Activated T-helper 1 cell treated with anti-CD3 and anti-CD28 coated beads, Interleukin-12 subunit alpha, Interleukin-12 subunit beta, Interleukin-2, Interleukin-4 antibody, amounts not matched to agents 30 ng/mL and 10 ng/mL and 1 ng/mL, durations not matched to agents 14 hours and 24 hours and 36 hours (primary cell): ENCODE measurements at places on chromosomes 13 and 19. TPM values are rescaled to one million over a fixed set of nuclear protein-coding genes. Genes with fewer than 3 reads are reported as not detected.

GRCh38 chr19:33394006-33394722, 20.7 kb downstream of the CEBPG start:
- no peak overlapping the region for H3K27ac ChIP-seq
- H3K27me3 ChIP-seq, result no peaks in the 10 kb centered on the region
- DNase-seq, result no peak
- no peak overlapping the region for H3K4me3 ChIP-seq
- no peaks in the 10 kb centered on the region for H3K36me3 ChIP-seq
- no peaks in the 10 kb centered on the region for H3K4me1 ChIP-seq

SCN1B gene
- 1.1 and 1.2 TPM in 2 replicates for total RNA-seq

PSG2 gene
- not detected in 2 replicates for total RNA-seq

ZNF835 gene
- total RNA-seq, result not detected in 2 replicates

GRCh38 chr13:49097374-49097773, 121.7 kb downstream of the FNDC3A start:
- peaks cover 9% of the 10 kb centered on the region for H3K36me3 ChIP-seq
- no peak overlapping the region for H3K27ac ChIP-seq
- no peak overlapping the region for H3K4me3 ChIP-seq
- H3K27me3 ChIP-seq, result no peaks in the 10 kb centered on the region
- H3K4me1 ChIP-seq, result peaks cover 18% of the 10 kb centered on the region

GRCh38 chr19:37893845-37894575, 12.4 kb downstream of the WDR87 start:
- H3K36me3 ChIP-seq, result no peaks in the 10 kb centered on the region
- H3K4me3 ChIP-seq, result no peak overlapping the region
- no peaks in the 10 kb centered on the region for H3K27me3 ChIP-seq
- H3K27ac ChIP-seq, result no peak overlapping the region
- no peak for DNase-seq

CELF5 gene
- total RNA-seq, result 0.08 and 0.12 TPM in 2 replicates

GRCh38 chr19:41843371-41843770, 1.1 kb downstream of the LYPD4 start:
- no peak overlapping the region for H3K4me3 ChIP-seq
- peaks cover 10% of the 10 kb centered on the region for H3K27me3 ChIP-seq
- DNase-seq, result no peak
- H3K27ac ChIP-seq, result no peak overlapping the region
- H3K4me1 ChIP-seq, result no peaks in the 10 kb centered on the region

GRCh38 chr19:3830621-3831589, 37.9 kb downstream of the ZFR2 start:
- no peak overlapping the region for H3K27ac ChIP-seq
- no peaks in the 10 kb centered on the region for H3K4me1 ChIP-seq
- H3K36me3 ChIP-seq, result no peaks in the 10 kb centered on the region
- H3K27me3 ChIP-seq, result no peaks in the 10 kb centered on the region
- no peak overlapping the region for H3K4me3 ChIP-seq
- no peak for DNase-seq

OR7A10 gene
- total RNA-seq, result not detected in 2 replicates

MIDN gene
- 87.6 and 91.6 TPM in 2 replicates for total RNA-seq

DNA sequence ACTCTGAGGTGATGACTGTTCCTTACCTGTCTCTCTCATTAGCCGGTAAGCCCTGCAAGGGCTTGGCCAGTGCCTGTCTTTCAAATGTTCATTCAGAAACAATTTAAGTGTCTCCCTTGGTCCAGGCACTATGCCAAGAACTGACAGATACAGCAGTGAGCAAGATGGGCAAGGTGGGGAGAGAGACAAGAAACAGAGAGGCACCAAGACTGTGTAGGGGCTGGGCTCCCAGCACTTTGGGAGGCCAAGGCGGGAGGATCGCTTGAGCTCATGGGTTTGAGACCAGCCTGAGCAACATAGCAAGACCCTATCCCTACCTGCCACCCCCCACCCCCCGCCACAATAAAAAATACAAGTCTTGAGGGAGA, 1.3 kb upstream of the CCNE1 start:
- peak overlapping the region; percentile 86 for H3K4me3 ChIP-seq
- peak overlapping the region; percentile 92 for H3K27ac ChIP-seq
- no peaks in the 10 kb centered on the region for H3K27me3 ChIP-seq
- no peak for DNase-seq
- peaks cover 36% of the 10 kb centered on the region for H3K4me1 ChIP-seq
- peaks cover 24% of the 10 kb centered on the region for H3K36me3 ChIP-seq

DNA sequence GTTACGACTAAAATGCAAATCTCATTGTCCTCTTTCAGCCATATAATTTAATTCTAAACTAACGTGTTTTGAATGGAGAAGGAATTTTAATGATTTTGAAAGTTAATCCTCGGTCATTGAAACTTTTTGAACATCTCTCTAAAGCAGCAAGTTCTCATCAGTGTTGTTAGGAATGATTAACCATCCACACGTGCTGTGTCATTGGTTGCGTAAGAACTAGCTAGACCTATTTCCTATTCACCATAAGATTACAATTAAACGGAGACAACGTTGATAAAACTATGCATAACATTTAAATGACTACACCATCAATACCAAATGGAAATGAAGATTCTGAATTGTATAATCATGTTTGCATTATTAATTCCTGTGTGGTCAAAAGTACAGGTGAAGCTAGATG, 155.6 kb upstream of the IRS2 start:
- H3K27me3 ChIP-seq, result no peaks in the 10 kb centered on the region
- no peaks in the 10 kb centered on the region for H3K4me1 ChIP-seq
- no peak overlapping the region for H3K4me3 ChIP-seq
- DNase-seq, result no peak

GRIN2D gene
- total RNA-seq, result 0.16 and 0.17 TPM in 2 replicates

DNA sequence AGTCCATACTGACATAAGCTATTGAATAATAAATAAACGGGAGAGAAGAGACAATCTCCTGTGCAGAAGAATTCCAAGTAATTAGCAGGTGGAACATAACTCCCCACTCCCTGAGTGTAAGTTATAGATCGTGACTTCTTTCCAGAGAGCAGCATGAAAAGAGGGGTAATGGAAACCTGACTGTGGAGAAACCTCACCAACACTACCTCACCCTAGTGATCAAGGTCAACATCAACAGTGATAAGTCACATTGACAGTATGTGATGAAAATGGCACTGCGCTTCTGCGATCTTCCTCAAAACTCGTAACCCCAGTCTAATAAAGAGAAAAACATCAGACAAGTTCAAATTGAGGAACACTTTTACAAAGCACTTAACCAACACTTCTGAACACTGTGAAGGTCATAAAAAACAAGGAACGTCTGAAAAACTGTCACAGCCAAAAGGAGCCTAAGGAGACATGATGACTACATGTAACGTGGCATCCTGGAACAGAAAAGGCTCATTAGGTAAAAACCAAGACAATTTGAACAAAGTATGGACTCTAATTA, 19.8 kb downstream of the CAB39L start:
- DNase-seq, result no peak
- H3K27me3 ChIP-seq, result no peaks in the 10 kb centered on the region
- H3K4me1 ChIP-seq, result no peaks in the 10 kb centered on the region
- H3K4me3 ChIP-seq, result no peak overlapping the region
- H3K36me3 ChIP-seq, result no peaks in the 10 kb centered on the region

- peaks cover 6% of the 10 kb centered on the region for H3K4me1 ChIP-seq
- peaks cover 4% of the 10 kb centered on the region for H3K36me3 ChIP-seq
- H3K27me3 ChIP-seq, result no peaks in the 10 kb centered on the region
- no peak overlapping the region for H3K4me3 ChIP-seq
Measured at GRCh38 chr13:112761701-112762689, 72.2 kb downstream of the ATP11A start.

GRCh38 chr19:40512473-40513344, 45.9 kb downstream of the SPTBN4 start:
- H3K4me1 ChIP-seq, result no peaks in the 10 kb centered on the region
- no peak for DNase-seq
- H3K4me3 ChIP-seq, result no peak overlapping the region
- no peak overlapping the region for H3K27ac ChIP-seq

ZNF284 gene
- 1.3 and 1.4 TPM in 2 replicates for total RNA-seq

- no peak overlapping the region for H3K4me3 ChIP-seq
- no peak overlapping the region for H3K27ac ChIP-seq
- no peaks in the 10 kb centered on the region for H3K4me1 ChIP-seq
- no peaks in the 10 kb centered on the region for H3K36me3 ChIP-seq
- DNase-seq, result no peak
- H3K27me3 ChIP-seq, result no peaks in the 10 kb centered on the region
Measured at GRCh38 chr13:99797691-99798090, 173.9 kb downstream of the ZIC5 start.

RASL11A gene
- 1.9 and 3.2 TPM in 2 replicates for total RNA-seq

RYR1 gene
- 2.6 and 3.8 TPM in 2 replicates for total RNA-seq

DNA sequence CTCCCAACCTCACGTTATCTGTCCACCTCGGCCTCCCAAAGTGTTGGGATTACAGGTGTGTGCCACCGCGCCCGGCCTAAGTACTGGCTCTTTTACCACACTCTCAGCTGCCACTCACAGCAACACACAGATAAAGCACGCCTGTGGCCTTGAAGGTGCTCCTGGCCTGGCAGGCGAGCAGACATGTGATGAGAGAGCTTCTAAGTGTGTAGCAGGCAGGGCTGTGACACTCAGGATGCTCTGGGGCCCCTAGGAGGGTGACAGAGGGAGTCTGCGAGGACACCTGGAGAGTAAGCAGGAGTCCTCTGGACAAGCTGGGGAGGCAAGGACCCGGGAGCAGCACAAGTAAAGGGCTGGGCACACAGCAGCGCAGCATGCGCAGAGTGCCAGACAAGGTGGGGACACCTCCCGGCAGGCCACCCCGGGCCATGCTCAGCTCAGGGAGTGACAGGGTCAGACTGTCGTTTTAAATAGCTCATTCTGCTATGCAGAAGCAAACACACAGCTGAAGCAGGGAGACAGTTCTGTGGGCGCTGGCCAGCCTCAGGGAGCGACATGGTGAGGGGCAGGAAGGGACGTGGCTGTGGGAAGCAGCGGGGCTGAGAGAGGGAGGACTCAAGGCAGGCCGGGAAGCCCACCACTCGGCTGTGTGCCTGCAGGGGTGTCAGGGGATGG, 26.5 kb downstream of the MED26 start:
- no peaks in the 10 kb centered on the region for H3K27me3 ChIP-seq
- no peak for DNase-seq
- H3K27ac ChIP-seq, result no peak overlapping the region
- H3K4me3 ChIP-seq, result no peak overlapping the region
- peaks cover 8% of the 10 kb centered on the region for H3K36me3 ChIP-seq

- H3K27ac ChIP-seq, result no peak overlapping the region
- H3K4me1 ChIP-seq, result peaks cover 40% of the 10 kb centered on the region
- DNase-seq, result no peak
- H3K36me3 ChIP-seq, result peaks cover 7% of the 10 kb centered on the region
Measured at GRCh38 chr19:55621673-55622231, 2.6 kb downstream of the ZNF784 start.

GPC6 gene
- total RNA-seq, result not detected in 2 replicates

DNA sequence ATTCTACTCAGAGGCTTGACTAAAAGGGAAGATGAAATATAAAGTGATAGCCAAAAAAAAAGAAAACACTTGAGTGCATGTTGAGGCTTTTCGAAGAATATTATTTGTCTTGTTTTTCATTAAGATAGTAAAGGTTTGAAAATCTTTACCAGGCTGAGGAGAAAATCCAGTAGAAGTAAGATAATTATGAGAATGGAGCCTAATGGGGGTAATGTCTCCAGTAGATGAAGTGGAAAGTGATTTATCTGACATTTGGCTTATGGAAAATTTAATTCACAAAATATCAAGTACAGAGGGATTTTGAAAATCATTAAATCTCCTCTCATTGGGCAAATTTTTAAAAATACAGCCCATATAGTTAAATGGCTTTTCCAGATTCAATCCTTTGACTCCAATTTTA, 274.9 kb downstream of the SPRY2 start:
- no peak overlapping the region for H3K4me3 ChIP-seq
- no peaks in the 10 kb centered on the region for H3K4me1 ChIP-seq
- DNase-seq, result no peak
- no peaks in the 10 kb centered on the region for H3K36me3 ChIP-seq
- H3K27ac ChIP-seq, result no peak overlapping the region

GRCh38 chr13:33183431-33184111, 102.0 kb downstream of the STARD13 start:
- no peak for DNase-seq
- peaks cover 40% of the 10 kb centered on the region for H3K4me1 ChIP-seq
- H3K4me3 ChIP-seq, result no peak overlapping the region
- H3K27ac ChIP-seq, result peak overlapping the region; percentile 65
- no peaks in the 10 kb centered on the region for H3K27me3 ChIP-seq

LILRB5 gene
- not detected in 2 replicates for total RNA-seq

- no peak overlapping the region for H3K27ac ChIP-seq
- H3K4me3 ChIP-seq, result no peak overlapping the region
- no peaks in the 10 kb centered on the region for H3K27me3 ChIP-seq
Measured at GRCh38 chr13:45833663-45834375, 17.7 kb downstream of the SIAH3 start.

- H3K4me3 ChIP-seq, result peak overlapping the region; percentile 85
- H3K27me3 ChIP-seq, result peaks cover 2% of the 10 kb centered on the region
- H3K4me1 ChIP-seq, result peaks cover 73% of the 10 kb centered on the region
- peaks cover 14% of the 10 kb centered on the region for H3K36me3 ChIP-seq
Measured at GRCh38 chr19:10424011-10424637, 3.8 kb downstream of the PDE4A start.

DNA sequence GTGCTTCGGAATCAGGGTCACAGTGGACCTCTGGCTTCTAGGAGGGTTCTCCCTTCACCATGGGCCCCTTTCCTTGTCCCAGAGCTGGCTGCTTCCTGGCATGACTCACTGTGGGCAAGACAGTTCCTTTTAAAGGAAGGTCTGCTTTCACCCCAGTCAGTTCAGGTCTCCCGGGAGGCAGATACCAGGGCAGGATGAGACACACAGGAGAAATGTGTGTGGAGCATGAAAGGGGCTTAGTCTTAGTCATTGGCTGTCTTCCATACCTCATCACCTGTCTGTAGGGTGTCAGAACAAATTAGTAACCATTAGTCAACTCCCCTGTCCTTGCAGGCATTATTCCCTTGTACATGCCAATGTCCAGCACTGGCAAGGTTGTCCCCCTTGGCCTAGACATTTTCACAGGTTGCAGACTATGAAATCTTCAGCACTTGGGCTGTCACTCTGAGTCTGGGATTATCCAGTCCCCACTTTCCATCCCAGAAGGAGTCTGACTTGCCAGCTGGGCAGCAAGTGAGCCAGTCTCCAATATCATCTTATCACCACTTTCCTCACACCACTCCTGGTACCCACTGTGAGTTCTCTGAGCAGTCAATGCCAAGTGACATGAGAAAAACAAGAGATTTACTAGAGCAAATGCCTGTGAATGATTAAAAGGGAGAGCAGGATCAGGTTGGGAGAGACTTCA, 76.8 kb upstream of the MEDAG start:
- no peak for DNase-seq
- H3K36me3 ChIP-seq, result no peaks in the 10 kb centered on the region
- H3K27ac ChIP-seq, result no peak overlapping the region
- no peaks in the 10 kb centered on the region for H3K27me3 ChIP-seq

DNA sequence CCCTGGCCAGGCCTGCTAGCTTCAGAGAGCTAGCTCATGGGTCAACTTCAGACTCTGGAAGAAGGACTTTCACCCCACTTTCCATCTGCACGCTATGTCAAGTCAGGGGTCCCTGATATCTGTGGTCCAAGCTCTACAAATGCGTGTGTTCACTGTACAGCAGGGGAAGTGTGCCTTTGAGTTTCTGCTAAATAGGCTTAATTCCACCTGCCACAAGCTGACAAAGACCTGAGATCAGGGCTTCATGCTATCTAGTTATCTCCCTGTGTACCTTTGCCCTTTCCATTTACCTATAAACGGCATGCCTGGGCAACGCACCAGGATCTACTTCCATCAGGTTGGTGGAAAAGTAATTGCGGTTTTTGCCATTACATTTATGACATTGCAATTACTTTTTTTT, 10.7 kb upstream of the SULT2A1 start:
- H3K27me3 ChIP-seq, result peaks cover 2% of the 10 kb centered on the region
- no peak for DNase-seq
- H3K27ac ChIP-seq, result no peak overlapping the region
- H3K36me3 ChIP-seq, result no peaks in the 10 kb centered on the region
- no peak overlapping the region for H3K4me3 ChIP-seq

ZNF57 gene
- total RNA-seq, result 2.2 and 2.6 TPM in 2 replicates

GRCh38 chr13:78317030-78317429, 286.3 kb downstream of the POU4F1 start:
- no peaks in the 10 kb centered on the region for H3K4me1 ChIP-seq
- DNase-seq, result no peak
